Muscle of leg (tissue), 16 donors: ENCODE measurements at places on chromosomes 2 and 18. TPM values are rescaled to one million over a fixed set of nuclear protein-coding genes. Genes with fewer than 3 reads are reported as not detected.

DSEL gene
- 17.6 TPM for total RNA-seq

RNF152 gene
- 8.1 TPM for total RNA-seq

DNA sequence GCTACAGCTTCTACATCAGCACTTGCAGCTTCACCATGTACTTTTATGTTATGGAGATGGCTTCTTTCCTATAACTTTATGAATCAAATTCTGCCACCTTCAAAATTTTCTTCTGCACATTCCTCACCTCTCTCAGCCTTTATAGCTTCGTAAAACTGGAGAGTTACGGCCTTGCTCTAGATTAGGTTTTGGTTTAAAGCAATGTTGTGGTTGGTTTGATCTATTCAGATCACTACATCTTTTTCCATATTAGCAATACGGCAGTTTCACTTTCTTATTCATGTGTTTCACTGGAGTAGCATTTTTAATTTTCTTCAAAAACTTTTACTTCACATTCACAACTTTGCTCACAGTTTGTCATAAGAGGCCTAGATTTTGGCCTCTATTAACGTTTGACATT lies 242.9 kb upstream of the GYPC start:
- H3K4me3 ChIP-seq: no peak overlapping the region
- H3K27me3 ChIP-seq: no peaks in the 10 kb centered on the region
- no peak overlapping the region for H3K27ac ChIP-seq
- DNase-seq: no peak
- H3K4me1 ChIP-seq: no peaks in the 10 kb centered on the region

DNA sequence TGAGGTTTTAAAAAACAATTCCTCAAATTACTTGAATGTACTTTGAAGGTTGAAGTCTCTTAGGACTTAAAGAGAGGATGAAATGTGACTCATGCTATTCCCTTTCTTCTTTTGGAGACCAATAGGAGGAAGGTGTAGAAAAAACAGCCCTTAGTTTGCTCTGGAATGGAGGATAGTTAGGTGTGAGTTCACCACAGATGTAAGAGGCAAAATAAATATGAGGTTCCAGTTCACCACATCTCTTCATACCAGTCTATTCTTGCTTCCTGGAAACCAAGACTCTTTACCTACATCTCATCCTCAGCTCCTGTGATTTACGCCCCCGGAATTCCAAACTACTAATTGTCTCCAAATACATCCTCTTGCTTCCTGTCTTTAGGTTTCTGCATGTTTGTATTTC lies 77.5 kb upstream of the TTC21B start:
- DNase-seq: no peak
- no peaks in the 10 kb centered on the region for H3K27me3 ChIP-seq
- no peaks in the 10 kb centered on the region for H3K36me3 ChIP-seq
- H3K4me3 ChIP-seq: no peak overlapping the region
- no peaks in the 10 kb centered on the region for H3K4me1 ChIP-seq

IL18RAP gene
- total RNA-seq: 0.35 TPM

DNA sequence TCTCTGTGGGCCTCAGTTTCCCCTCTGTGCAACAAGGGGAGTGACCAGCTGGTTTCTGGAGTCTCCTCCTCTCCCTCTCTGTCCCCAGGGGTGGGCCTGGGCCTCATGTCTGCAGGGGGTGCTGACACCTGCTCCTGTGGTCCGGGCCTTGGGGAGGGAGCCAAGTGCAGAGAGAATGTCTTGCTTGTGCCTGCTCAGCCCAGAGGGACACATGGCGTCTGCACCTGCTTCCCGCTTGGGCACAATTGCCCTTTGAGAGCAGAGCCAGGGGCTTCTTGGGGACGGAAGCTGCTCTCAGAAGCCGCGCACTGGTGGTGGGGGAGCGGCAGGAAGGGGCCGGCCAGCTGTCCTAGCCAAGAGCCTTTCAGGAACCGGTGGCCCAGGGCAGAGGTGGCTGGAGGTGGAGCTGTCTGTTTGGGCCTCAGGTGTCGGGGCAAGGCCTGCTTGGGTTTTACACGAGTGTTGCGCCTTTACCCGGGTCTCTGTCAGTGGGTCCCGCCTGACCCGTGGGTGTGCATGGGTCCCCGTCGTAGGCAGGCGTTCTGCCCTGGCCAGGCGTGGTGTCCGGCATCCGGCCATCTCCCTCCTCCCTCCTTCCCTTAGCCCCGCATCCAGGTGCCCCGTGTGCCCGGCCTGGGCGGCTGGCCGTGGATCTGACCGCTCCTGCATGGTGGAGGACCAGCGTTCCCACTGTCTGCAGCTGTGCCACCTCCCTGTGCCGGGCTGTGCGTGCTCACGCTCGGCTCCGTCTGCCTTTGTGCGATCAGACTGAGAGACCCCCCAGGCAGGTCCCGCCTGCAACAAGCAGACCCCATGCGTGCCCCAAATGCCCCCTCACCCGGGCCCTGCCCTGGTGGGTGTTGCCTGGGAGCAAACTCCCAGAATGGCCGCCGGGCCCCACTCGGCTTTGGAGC lies 4.0 kb downstream of the NEU4 start:
- peak overlapping the region; percentile 20 for H3K27ac ChIP-seq
- H3K27me3 ChIP-seq: no peaks in the 10 kb centered on the region
- peak; percentile 80 for DNase-seq
- H3K4me1 ChIP-seq: peaks cover 62% of the 10 kb centered on the region
- H3K4me3 ChIP-seq: no peak overlapping the region

CENPA gene
- total RNA-seq: 4.3 TPM

DNA sequence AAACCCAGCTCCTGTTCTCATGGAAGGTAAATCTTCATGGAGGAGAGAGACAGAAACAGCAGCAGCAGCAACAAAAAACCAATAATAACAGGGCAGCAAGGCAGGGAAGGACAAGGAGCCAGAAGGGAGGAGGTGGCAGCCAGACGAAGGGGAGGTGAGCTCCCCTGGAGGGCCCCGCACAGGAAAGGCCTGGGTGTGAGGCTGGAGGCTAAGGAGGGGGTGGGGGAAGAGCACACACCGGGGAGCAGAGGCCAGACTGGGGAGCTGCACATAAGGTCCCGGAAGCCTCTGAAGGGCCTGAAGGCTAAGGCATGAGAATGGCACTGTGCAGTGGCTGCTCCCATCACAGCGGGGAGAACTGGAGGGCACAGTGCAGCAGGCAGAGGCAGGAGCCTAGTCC lies 94.8 kb upstream of the SMAD7 start:
- H3K27ac ChIP-seq: no peak overlapping the region
- H3K36me3 ChIP-seq: peaks cover 18% of the 10 kb centered on the region
- H3K27me3 ChIP-seq: no peaks in the 10 kb centered on the region
- H3K4me1 ChIP-seq: peaks cover 4% of the 10 kb centered on the region
- H3K4me3 ChIP-seq: no peak overlapping the region

PSD4 gene
- 1.6 TPM for total RNA-seq

SP5 gene
- 5.0 TPM for total RNA-seq

DNA sequence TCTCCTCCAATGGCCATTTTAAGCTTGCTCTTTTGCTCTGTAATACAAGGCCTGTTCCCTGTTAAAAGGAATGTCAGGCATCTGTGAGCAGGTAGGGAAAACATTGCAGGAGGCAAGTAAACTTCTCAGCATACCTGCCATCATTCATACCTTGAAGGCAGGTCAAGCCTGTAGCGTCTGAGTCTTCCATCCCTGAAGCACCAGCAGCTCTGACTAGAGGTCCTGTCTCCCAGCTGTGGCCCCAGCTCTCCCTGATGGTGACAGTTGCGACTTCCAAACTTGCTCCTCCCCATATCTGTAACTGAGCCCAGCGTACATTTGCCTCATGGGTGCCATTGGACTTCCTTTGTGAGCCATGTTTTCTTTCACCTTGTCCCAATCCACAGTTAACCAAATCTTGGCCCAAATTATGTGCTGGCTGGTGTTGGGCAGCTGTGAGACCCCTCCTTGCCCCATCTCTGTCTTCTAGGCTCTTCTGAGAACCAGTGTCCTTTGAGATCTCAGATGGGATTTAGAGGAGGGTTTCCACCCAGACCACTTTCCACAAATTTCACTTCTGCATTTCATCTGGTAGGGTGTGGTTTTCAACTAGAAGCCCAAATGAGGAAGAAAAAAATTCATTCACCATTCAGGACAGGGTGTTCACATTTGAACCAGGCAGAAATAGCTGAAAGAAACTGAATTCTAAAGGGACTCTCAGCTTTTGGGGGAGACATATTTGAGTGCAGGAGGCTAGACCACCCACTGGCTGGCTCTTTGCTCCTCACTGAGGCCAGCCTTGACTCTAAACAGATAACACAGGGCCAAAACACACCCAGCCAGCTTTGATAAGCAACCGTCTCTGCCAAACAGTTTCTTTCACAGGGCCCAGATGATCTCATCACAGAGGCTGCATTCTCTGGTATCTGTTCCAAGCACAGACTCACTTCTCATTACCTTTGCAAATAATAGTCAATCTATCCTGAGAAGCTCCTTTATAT lies 66.4 kb upstream of the MSH2 start:
- no peaks in the 10 kb centered on the region for H3K4me1 ChIP-seq
- no peaks in the 10 kb centered on the region for H3K36me3 ChIP-seq
- H3K27ac ChIP-seq: no peak overlapping the region
- no peaks in the 10 kb centered on the region for H3K27me3 ChIP-seq

ECEL1 gene
- 0.31 TPM for total RNA-seq

GRCh38 chr18:51371929-51372328 lies 174.4 kb upstream of the MEX3C start:
- H3K36me3 ChIP-seq: no peaks in the 10 kb centered on the region
- no peaks in the 10 kb centered on the region for H3K4me1 ChIP-seq

ANKRD30B gene
- total RNA-seq: under 0.01 TPM

- no peaks in the 10 kb centered on the region for H3K4me1 ChIP-seq
- DNase-seq: no peak
- no peaks in the 10 kb centered on the region for H3K36me3 ChIP-seq
- H3K27ac ChIP-seq: no peak overlapping the region
- H3K4me3 ChIP-seq: no peak overlapping the region
- H3K27me3 ChIP-seq: no peaks in the 10 kb centered on the region
Observed at GRCh38 chr2:167415068-167415467, 526.8 kb downstream of the XIRP2 start.

- H3K4me1 ChIP-seq: peaks cover 31% of the 10 kb centered on the region
- no peak overlapping the region for H3K4me3 ChIP-seq
- peak; percentile 87 for DNase-seq
- peaks cover 35% of the 10 kb centered on the region for H3K36me3 ChIP-seq
Observed at GRCh38 chr2:26772064-26773001, 8.2 kb downstream of the SLC35F6 start.

RAB31 gene
- total RNA-seq: 19.6 TPM

ACOXL gene
- 0.09 TPM for total RNA-seq

GRCh38 chr18:22705328-22705727 lies 227.8 kb upstream of the RBBP8 start:
- no peak overlapping the region for H3K27ac ChIP-seq
- no peak overlapping the region for H3K4me3 ChIP-seq
- no peaks in the 10 kb centered on the region for H3K27me3 ChIP-seq
- H3K36me3 ChIP-seq: no peaks in the 10 kb centered on the region
- no peaks in the 10 kb centered on the region for H3K4me1 ChIP-seq

DNA sequence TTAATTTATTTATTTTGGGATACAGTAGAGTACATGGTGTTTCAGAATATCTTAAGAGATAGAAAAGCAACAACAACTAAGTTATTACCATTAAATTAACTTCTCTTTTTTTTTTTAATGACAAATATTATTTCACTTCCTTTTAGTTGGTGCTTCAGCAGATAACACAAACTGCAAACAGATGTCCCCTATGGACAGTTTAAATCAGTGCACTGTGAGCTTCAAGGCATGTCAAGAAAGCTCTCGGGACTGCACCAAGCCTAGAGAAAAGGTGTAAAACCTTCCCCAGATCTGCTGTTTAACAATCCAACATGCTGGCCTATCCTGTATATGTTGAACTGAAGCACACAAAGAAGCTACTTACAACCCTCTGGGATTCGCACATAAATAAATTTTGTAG lies 122.7 kb downstream of the TCF4 start:
- no peak overlapping the region for H3K27ac ChIP-seq
- H3K27me3 ChIP-seq: no peaks in the 10 kb centered on the region
- no peak for DNase-seq
- peaks cover 5% of the 10 kb centered on the region for H3K36me3 ChIP-seq

SH3BP4 gene
- total RNA-seq: 14.8 TPM

DAW1 gene
- total RNA-seq: not detected

- H3K4me3 ChIP-seq: peak overlapping the region; percentile 74
- H3K27ac ChIP-seq: peak overlapping the region; percentile 80
- H3K4me1 ChIP-seq: peaks cover 14% of the 10 kb centered on the region
- no peaks in the 10 kb centered on the region for H3K27me3 ChIP-seq
Observed at GRCh38 chr2:3575534-3576262, 638 bp downstream of the RPS7 start.

- H3K4me3 ChIP-seq: no peak overlapping the region
- DNase-seq: no peak
- H3K27ac ChIP-seq: no peak overlapping the region
- H3K4me1 ChIP-seq: peaks cover 3% of the 10 kb centered on the region
- H3K27me3 ChIP-seq: peaks cover 4% of the 10 kb centered on the region
- no peaks in the 10 kb centered on the region for H3K36me3 ChIP-seq
Observed at GRCh38 chr2:100923461-100924060, 78.5 kb upstream of the RPL31 start.

IL1R1 gene
- 7.5 TPM for total RNA-seq

ACADL gene
- 5.2 TPM for total RNA-seq

GRCh38 chr2:203861197-203861596 lies 6.4 kb upstream of the CTLA4 start:
- H3K4me1 ChIP-seq: no peaks in the 10 kb centered on the region
- no peak for DNase-seq
- H3K27me3 ChIP-seq: no peaks in the 10 kb centered on the region
- H3K27ac ChIP-seq: no peak overlapping the region
- no peaks in the 10 kb centered on the region for H3K36me3 ChIP-seq

GRCh38 chr18:31491586-31491985 lies 6.4 kb upstream of the DSG2 start:
- no peaks in the 10 kb centered on the region for H3K27me3 ChIP-seq
- no peak for DNase-seq
- H3K36me3 ChIP-seq: no peaks in the 10 kb centered on the region
- no peak overlapping the region for H3K4me3 ChIP-seq
- no peaks in the 10 kb centered on the region for H3K4me1 ChIP-seq
